ENCODE measurements at places on chromosomes 7 and 10. TPM values are rescaled to one million over a fixed set of nuclear protein-coding genes. Genes with fewer than 3 reads are reported as not detected.

LRRC17 gene
- 0.18 TPM for total RNA-seq

NUTM2E gene
- not detected for total RNA-seq

DKK1 gene
- total RNA-seq, result not detected

IL6 gene
- not detected for total RNA-seq

LRRC4 gene
- total RNA-seq, result 0.77 TPM

GRCh38 chr10:60611291-60611747 lies 167.0 kb upstream of the CDK1 start:
- no peak for DNase-seq
- H3K27ac ChIP-seq, result no peak overlapping the region
- no peaks in the 10 kb centered on the region for H3K36me3 ChIP-seq

GRCh38 chr10:31401287-31401686 lies 82.3 kb downstream of the ZEB1 start:
- H3K36me3 ChIP-seq, result no peaks in the 10 kb centered on the region
- DNase-seq, result no peak
- H3K4me1 ChIP-seq, result peaks cover 2% of the 10 kb centered on the region
- no peak overlapping the region for H3K27ac ChIP-seq

GRCh38 chr7:128032605-128033235 lies 1.5 kb upstream of the LRRC4 start:
- peaks cover 5% of the 10 kb centered on the region for H3K4me1 ChIP-seq
- peaks cover 4% of the 10 kb centered on the region for H3K36me3 ChIP-seq
- H3K27ac ChIP-seq, result no peak overlapping the region
- peaks cover 2% of the 10 kb centered on the region for H3K27me3 ChIP-seq
- no peak overlapping the region for H3K4me3 ChIP-seq

DNA sequence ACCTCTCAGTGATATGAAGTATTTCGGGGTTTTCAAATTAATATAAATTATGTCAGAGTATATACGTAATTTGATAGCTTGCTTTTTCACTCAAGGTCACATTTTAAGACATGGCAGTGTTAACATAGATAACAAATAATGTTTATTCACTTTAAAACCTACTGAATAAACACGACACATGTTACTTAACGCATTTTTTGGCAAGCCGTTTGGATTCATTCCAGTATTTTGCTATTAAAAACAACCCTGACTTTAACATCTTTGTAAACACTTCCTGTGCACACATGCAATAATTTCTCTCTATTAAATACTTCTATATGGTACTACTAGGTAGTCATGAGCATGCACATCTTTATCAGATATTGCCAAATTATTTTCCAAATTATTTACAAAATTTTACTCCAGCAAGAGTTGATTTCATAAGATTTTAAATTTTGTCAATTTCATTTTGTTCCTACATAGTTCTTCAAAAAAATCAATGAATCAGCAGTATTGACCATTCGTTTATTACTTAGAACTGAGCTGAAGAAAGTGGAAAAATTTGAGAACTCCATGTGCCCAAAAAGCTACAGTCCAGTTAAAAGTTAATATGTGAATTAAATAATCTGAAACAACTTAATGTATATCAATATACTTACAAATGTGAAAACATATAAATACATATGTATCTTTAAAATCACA lies 26.8 kb upstream of the THSD7A start:
- H3K4me3 ChIP-seq, result no peak overlapping the region
- no peaks in the 10 kb centered on the region for H3K27me3 ChIP-seq
- no peaks in the 10 kb centered on the region for H3K4me1 ChIP-seq
- no peaks in the 10 kb centered on the region for H3K36me3 ChIP-seq
- no peak for DNase-seq

DNA sequence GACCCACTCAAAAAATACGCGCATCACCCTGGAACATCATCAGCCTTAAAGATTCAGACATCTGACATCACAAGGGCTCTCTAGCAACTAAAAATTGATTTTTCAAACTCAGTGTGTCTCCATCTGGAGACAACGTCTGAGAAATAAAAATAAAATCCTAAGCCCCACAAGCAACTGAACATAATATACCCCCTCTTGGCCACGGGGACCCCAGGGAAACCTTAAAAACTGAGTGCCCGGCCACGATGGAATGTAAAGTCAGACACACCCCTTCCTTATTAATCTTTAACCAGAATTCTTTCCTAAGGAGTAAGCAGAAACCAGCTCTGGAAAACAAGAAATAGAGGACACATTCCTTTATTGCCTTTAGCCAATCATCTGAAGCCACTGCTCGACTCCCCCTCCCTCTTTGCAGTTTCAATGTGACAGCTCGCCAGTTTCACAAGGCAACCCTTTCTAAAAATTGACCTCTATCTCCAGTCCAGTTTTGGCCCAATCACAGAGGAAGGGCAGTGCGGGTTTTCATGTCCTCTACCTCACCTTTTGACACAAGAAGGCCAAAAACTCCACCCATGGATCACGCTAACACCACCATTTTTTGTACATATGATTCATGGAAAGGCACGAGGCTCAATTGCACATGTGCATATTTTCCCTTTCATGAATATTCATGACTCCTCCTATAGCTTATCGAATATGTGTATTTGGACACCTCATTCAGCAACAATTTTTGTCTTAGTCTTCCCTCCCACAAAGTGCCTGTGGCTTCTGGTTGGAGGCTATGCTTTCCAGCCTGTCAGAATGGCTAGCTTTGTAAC lies 24.2 kb downstream of the IFIT3 start:
- DNase-seq, result no peak
- H3K27me3 ChIP-seq, result no peaks in the 10 kb centered on the region
- H3K4me3 ChIP-seq, result no peak overlapping the region
- H3K27ac ChIP-seq, result no peak overlapping the region
- H3K4me1 ChIP-seq, result no peaks in the 10 kb centered on the region
- no peaks in the 10 kb centered on the region for H3K36me3 ChIP-seq
